ENCODE measurements at places on chromosomes 7 and 10. TPM values are rescaled to one million over a fixed set of nuclear protein-coding genes. Genes with fewer than 3 reads are reported as not detected.
A peak's percentile ranks its signal among the peaks of the same experiment; 100 is the strongest.

The CRPPA gene
- 3.6 TPM for total RNA-seq

The ENKUR gene
- total RNA-seq, result 0.06 TPM

- H3K4me1 ChIP-seq, result peaks cover 8% of the 10 kb centered on the region
- H3K27ac ChIP-seq, result no peak overlapping the region
- peak; percentile 88 for DNase-seq
- peaks cover 40% of the 10 kb centered on the region for H3K27me3 ChIP-seq
- peak overlapping the region; percentile 55 for H3K4me3 ChIP-seq
- H3K36me3 ChIP-seq, result no peaks in the 10 kb centered on the region
Observed at GRCh38 chr10:27998178-27998953, 513 bp downstream of the ODAD2 start.

GRCh38 chr10:88661018-88661417, 3.2 kb upstream of the LIPF start:
- H3K4me1 ChIP-seq, result no peaks in the 10 kb centered on the region
- H3K27ac ChIP-seq, result no peak overlapping the region
- H3K27me3 ChIP-seq, result no peaks in the 10 kb centered on the region
- no peak overlapping the region for H3K4me3 ChIP-seq

DNA sequence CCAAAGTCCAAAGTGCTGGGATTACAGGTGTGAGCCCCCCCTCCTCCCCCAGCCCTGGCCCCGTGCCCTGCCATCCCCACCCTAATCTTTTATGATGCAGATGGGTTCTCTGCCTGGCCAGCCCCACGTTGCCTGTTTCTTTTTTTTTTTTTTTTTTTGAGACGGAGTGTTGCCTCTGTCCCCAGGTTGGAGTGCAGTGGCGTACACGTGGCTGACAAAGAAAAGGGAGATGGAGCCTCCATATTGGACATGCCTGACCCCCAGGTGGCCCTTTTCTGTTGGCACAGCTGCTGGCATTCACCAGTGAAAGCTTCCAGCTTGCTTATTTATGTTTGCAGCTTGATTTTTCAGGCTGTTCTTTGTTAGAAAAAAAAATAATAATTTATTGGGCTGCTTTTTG, 235.3 kb downstream of the CCDC3 start:
- H3K36me3 ChIP-seq, result no peaks in the 10 kb centered on the region
- H3K27me3 ChIP-seq, result no peaks in the 10 kb centered on the region
- no peak overlapping the region for H3K4me3 ChIP-seq
- H3K27ac ChIP-seq, result no peak overlapping the region
- DNase-seq, result no peak
- no peaks in the 10 kb centered on the region for H3K4me1 ChIP-seq
